ENCODE measurements at places on chromosomes 5 and 9.

DNA sequence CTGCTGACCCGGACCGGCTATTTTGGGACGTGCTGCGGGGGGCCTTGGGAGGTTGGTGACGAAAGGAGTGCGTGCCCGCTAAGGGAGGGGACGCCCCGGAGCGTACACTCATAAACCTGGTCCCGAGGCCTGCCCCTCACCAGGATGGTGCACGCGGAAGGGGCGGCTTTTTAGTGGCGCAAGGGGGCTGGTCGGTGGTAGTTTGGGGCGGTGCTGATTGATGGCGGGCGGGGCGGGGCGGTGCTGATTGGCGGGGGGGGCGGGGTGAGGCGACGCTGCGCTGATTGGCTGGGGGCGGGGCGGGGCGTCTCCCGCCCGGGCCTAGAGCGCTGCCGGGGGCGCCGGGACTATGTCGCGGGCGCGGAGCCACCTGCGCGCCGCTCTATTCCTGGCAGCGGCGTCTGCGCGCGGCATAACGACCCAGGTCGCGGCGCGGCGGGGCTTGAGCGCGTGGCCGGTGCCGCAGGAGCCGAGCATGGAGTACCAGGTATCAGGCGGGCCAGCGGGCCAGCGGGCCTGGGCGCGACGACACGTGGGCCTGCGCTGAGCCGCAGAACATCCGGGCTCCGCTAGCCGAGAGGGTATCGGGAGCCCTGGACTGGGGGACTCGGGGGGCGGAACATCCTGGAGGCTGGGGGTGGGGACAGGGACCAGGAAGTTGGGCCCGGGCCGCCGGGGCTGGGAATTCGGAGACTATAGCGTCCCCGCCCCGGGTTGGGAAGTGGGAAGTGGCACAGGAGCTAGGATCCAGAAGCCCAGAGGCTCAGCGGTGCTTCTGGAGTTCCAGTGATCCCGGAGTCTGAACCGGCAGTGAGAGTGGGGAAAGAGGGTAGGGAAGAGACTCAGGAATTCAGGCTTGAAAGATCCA is at the start of gene FPGS:
TSS of gene FPGS (plus strand) at position 307 of the 868 bp plus-strand sequence. CDS start at position 350, 43 bp downstream.
- H3K4me1 ChIP-seq, result peaks cover 5% of the 10 kb centered on the region
- H3K27ac ChIP-seq, result peak within 1 kb of the TSS; percentile 84
- H3K36me3 ChIP-seq, result no peaks in the 10 kb centered on the region
- no peaks in the 10 kb centered on the region for H3K27me3 ChIP-seq
- peak within 1 kb of the TSS; percentile 97 for H3K4me3 ChIP-seq

GRCh38 chr5:159743234-159743633 is 173.0 kb upstream of the ADRA1B start:
- no peaks in the 10 kb centered on the region for H3K4me1 ChIP-seq
- no peak overlapping the region for H3K27ac ChIP-seq
- H3K27me3 ChIP-seq, result no peaks in the 10 kb centered on the region
- no peaks in the 10 kb centered on the region for H3K36me3 ChIP-seq
- H3K4me3 ChIP-seq, result no peak overlapping the region
- no peak for DNase-seq

- H3K27me3 ChIP-seq, result peaks cover 7% of the 10 kb centered on the region
- peak within 1 kb of the TSS; percentile 77 for H3K4me3 ChIP-seq
Observed at GRCh38 chr5:15499528-15500324, at the start of gene FBXL7. Gene FBXL7 (plus strand): TSS chr5:15500180.

DNA sequence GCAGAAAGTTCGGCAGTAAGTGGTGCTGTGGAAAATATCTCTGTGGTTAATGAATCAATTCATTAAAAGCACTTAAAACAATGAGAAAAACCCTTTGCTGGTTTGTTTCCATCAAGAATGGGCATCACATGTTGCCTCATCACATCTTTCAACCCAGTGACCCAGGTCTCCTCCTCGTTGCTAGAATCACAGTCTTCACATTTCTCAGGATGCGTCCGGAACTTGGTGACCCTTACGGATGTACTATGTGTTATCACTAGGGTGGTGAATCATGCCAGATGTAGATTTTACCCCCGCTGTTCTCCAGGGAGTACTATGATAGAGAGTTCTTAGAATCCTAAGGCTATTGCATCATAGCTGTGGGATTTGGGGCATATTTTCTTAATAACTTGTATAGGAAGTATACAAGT is 217.9 kb upstream of the KLF4 start:
- no peaks in the 10 kb centered on the region for H3K36me3 ChIP-seq
- no peak overlapping the region for H3K27ac ChIP-seq
- no peaks in the 10 kb centered on the region for H3K27me3 ChIP-seq
- H3K4me1 ChIP-seq, result no peaks in the 10 kb centered on the region

DNA sequence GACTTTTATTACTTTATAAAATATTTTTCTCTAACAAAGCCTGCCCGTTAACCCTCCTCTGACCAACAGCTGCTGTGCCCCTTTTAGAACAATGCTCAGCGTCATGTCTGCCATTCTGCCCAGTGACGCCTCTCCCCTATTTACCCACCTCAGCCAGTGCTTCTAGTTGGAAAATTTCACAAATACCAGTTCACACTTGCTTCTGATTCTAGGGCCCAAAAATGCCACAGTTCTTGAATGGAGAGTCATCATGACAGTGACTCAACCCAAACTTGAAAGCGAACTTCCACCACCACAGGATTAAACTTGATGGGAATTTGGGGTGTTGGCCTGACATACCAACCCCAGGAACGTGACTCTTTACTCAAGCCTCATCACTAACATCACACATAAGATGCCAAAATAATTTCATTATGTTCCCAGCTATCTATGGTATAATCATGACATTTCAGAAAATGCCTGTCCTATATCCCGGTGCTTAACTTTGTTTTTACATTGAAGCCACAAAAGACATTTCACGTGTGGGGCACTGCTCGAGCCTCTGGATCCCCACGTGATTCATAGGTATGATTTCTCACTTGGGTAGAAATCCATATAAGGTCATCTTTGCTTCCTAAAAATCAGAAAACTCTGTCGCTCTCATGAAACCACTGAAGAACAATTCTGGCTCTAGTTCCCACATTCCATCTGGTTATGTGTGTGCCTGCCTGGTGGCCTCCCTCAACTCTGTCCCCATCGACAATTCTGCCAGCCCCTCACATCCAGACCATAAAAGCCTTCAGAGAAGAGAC is 220.9 kb downstream of the ACTL7B start:
- no peak overlapping the region for H3K4me3 ChIP-seq
- H3K4me1 ChIP-seq, result peaks cover 33% of the 10 kb centered on the region
- H3K27ac ChIP-seq, result no peak overlapping the region
- H3K27me3 ChIP-seq, result no peaks in the 10 kb centered on the region
- H3K36me3 ChIP-seq, result no peaks in the 10 kb centered on the region
- DNase-seq, result no peak

DNA sequence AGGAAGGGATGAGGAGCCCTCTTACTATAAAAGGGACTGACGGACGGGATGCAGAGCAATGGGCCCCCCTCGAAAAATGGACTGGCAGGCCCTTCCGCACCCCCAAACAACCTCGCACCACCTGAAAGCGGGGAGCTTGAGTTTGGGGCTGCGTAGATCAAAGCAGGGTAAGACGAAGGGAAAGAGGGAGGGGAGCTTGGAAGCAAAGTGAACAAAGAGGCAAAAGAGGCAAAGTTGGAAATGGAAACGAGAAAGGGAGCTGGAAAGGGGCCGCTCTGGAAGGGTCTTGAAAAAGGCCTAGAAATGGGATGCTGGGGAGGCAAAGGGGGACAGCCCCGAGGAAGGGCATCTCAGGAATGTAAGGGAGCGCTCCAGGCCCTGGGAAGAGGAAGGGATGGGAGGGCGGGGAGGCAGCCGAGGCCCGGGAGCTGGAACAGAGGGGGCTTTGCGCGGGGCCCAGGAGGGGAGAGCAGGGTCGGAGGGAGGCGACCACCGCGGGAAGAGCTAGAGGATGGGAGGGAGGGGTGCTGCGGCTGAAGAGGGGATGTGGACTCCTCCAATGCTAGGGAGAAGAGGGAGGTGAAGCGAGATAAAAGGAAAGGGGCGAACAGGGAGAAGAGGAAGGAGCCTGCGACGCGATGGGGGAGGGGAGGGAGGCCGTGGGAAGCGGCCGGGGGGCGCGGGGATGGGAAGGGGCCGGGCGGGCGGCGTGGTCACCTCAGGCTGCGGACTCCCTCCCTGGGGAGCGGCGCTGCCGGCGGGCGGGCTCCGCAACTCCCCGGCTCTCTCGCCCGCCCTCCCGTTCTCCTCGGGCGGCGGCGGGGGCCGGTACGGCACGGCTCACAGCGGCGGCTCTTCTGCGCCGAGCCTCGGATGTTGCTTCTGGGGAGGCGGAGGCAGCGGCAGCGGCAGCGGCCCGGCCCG is 577 bp downstream of the RNF145 start:
- H3K4me3 ChIP-seq, result peak overlapping the region; percentile 93
- peak; percentile 75 for DNase-seq
- H3K27me3 ChIP-seq, result no peaks in the 10 kb centered on the region
- H3K27ac ChIP-seq, result peak overlapping the region; percentile 84

DNA sequence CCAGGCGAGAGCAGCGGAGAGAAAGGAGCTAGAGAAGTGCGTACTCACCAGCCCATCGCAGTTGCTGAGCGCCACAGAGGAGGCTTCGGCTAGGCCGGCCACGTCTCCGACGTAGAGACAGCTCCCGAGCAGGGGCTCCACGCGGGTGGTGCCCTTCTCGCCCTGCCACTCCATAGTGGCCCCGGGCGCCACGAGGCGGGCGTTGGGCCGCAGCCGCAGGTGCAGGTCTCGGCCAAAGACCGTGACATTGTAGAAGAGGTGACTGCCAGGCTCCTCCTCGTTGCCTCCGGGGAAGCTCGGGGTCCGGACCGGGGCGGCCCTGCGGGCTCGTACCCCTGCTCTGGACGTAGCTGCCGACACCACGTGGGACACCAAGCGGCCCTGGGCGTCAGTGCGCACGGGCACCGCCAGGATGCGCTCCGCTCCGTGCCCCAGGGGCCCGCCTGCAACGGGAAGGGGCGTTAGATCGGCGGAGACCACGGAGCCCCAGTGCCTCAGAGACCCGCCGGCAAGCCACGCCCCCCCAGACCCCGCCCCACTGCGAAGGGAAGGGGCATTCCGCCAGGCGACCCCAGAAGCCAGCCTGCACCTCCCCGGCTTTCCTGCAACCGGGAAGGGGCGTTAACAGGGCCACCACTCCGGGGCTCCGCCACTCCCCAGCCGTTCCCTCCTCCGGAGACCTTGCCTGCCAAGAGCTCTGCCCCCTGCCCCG is 1.4 kb downstream of the ADAMTS2 start:
- peaks cover 73% of the 10 kb centered on the region for H3K27me3 ChIP-seq
- H3K4me1 ChIP-seq, result peaks cover 8% of the 10 kb centered on the region
- peak overlapping the region; percentile 71 for H3K4me3 ChIP-seq
- peak; percentile 94 for DNase-seq
- no peak overlapping the region for H3K27ac ChIP-seq

GRCh38 chr5:132008163-132008473 is 3.3 kb downstream of the ACSL6 start:
- H3K27ac ChIP-seq, result no peak overlapping the region
- H3K4me3 ChIP-seq, result no peak overlapping the region
- H3K27me3 ChIP-seq, result peaks cover 50% of the 10 kb centered on the region
- H3K36me3 ChIP-seq, result no peaks in the 10 kb centered on the region
- H3K4me1 ChIP-seq, result peaks cover 13% of the 10 kb centered on the region

DNA sequence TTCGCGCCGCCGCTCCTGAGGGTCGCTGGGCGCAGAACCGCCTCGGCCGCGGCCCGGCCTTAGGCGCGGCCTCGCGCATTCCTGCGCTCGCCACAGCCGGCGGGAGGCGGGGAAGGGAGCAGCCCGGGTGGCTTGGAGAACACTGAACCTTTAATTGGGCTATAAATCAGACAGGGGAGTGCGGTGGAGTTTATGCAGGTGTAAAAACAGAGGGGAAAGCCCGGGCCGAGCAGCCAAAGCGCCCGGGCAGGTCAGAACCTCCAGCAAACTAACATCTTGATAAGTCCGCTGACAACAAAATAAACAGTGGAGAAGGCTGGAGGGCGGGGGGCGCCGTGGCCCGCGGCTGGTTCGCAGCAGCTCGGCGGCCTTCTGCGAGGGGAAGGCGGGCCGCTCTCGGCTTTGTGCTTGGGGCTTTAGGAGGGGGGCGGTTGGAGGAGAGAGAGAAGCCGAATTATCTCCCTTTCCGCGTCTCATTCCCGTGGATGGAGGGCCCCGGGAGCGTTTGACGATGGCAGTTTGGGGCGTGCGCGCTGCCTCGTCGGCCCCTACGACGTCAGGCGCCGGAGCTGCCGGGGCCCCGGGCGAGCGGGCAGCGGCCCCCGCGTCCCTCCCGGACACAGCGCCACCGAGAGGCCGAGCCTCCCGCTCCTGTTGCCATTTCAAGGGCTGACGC is 11.3 kb downstream of the FOXD1 start:
- no peak overlapping the region for H3K27ac ChIP-seq
- H3K36me3 ChIP-seq, result no peaks in the 10 kb centered on the region
- H3K4me3 ChIP-seq, result peak overlapping the region; percentile 43
- peaks cover 28% of the 10 kb centered on the region for H3K4me1 ChIP-seq
- H3K27me3 ChIP-seq, result peaks cover 100% of the 10 kb centered on the region

DNA sequence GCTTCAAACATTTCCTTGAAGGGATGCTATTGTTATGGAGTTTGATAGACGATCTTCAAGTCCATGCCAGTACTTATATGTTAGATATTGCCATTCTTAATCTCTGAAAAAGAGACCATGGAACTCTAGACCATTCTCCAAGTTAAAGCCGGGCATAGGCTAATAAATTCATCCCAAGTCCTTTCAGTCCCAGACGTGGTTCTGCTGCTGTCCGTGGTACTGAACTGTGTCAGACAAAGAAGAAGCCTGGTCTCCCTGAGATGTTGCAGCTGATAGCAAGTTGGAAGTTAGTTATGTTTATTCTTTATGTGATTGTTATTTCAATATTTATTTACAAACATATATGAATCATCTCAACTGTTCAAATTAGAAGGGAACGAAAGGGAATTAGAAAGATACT is 158.7 kb downstream of the NMUR2 start:
- H3K27me3 ChIP-seq, result peaks cover 25% of the 10 kb centered on the region
- peak; percentile 80 for DNase-seq
- no peaks in the 10 kb centered on the region for H3K4me1 ChIP-seq

DNA sequence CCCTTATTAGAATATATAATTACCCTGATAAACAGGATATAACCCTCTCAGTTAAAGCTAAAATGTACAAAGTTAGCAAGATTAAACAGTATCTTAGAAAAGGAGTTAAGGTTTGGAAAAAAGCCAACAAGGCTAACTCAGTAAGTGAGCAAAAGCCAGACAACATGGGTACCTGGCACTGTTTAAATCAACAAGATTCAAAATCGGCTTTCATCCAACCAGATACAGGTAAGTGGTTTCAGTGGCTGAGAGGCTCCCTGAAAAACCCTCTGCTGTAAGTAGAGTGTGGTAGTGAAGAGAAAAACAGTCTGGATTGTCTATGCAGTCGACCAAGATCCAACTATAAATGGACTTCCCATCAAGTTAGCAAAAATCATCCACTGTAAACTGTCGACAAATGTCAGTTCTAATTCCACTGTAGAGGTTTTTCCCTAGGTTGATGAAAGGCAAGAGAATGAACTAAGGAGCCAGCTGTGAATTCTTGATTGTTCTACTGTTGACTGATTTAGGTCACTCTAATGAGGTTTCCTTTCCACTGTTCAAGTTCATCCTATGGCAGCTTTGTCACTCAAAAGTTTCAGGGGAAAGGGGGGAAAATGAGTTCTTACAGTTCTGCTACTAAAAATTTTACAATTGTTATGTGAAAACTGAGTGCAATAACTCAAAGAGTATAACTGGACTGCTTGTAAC is 27.3 kb downstream of the ETF1 start:
- no peaks in the 10 kb centered on the region for H3K27me3 ChIP-seq
- no peak overlapping the region for H3K4me3 ChIP-seq
- no peak overlapping the region for H3K27ac ChIP-seq
- no peak for DNase-seq
- H3K36me3 ChIP-seq, result peaks cover 25% of the 10 kb centered on the region

Data from neural progenitor cell (in vitro differentiated cells).